KBM-7 (cell line): ENCODE measurements at places on chromosomes 6 and 20.

DNA sequence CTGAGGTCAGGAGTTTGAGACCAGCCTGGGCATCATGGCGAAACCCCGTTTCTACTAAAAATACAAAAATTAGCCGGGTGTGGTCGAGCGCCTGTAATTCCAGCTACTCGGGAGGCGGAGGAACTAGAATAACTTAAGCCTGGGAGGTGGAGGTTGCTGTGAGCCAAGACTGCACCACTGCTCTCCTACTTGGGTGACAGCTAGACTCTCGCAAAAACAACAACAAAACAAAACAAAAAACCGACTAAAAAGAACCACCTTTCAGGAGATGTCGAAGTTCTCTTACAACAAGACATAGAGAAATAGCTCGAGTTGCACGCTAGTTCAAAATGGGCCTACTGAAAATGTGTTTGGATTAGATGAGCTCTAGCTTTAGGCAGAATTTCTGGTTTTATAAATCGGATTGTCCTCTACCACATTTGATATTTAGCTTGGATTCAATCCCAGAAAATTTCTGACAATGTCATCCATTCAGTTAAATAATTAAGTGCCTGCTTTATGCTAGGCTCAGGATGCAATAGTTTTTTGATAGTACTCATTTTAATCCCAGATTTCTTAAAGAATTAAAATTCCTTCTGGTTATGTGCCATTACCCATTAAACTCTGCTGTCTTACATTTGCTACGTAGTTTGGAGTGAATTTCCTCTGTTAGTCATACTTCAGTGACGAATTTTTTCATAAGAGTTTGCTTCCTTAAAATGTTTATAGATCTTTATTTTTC lies 137.5 kb upstream of the SHLD1 start:
- DNase-seq: no peak

DNA sequence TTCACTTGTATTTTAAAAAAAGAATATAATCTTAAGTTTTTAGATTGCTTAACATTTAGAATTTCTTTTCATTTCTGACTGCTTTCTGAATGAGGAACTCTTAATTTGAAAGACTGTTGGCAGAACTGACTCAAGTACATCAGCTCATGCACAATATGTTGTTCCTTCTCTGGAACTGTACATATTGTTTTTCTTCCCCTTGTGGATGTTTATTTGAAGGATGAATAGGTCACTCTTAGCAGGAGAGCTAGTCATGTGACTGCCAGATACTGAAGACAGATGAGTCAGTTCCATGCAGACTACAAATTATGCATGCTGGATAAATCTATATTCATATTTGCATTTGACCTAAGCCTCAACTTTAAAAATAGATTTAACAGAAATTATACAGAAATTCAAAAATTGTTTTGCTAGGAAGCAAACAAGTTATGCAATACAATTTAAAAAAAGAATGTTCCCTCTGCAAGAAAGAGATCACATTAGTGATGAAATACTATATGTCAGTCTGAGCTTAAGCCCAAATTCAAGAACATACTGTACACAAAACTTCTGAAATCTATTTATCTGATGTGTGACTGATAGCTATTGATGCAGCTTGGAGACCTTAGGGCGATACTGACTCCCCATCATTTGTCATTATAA lies 1274.9 kb upstream of the GJE1 start:
- DNase-seq: peak; percentile 32

DNA sequence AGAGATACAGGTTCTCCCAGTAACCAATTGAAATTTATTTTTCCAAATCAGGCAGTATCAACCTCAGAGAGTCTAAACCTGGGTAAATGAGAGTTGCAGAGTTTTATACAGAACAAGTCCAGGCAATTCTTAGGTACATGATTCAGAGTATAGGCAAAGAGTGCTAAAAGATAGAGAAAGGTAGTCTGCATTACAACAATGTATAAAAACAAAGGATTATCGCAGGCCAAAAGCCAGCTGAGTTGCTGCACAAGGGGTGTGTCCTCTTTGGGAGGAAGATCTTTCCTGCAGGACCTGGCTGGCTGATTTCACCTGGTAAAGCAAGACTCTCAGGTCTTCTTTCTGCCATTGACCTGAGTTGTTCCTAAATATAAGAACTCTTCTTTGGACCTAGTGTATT lies 48.9 kb upstream of the ECHDC1 start:
- no peak for DNase-seq

- no peak for DNase-seq
Observed at GRCh38 chr20:24436160-24436559, 33.3 kb upstream of the SYNDIG1 start.

DNA sequence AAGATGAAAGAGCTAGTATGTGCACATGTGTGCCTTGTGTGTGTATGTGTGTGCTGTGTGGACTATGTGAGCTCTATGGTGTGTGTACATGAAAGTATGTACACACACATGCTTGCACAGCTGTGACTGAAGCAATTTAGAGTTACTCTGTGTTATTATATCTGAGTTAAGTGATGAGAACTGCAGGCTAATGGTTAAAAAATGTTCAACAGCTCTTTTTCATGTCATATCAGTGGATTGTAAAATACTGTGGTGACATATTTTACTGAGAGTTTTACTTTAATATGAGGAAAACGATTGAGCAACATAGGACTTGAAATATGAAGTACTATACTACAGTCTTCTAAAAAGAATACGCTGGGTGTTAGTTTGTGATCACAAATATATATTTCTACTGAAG lies 195.7 kb upstream of the KCNK16 start:
- no peak for DNase-seq

- DNase-seq: no peak
Observed at GRCh38 chr6:28659250-28659566, 133.5 kb downstream of the GPX5 start.

DNA sequence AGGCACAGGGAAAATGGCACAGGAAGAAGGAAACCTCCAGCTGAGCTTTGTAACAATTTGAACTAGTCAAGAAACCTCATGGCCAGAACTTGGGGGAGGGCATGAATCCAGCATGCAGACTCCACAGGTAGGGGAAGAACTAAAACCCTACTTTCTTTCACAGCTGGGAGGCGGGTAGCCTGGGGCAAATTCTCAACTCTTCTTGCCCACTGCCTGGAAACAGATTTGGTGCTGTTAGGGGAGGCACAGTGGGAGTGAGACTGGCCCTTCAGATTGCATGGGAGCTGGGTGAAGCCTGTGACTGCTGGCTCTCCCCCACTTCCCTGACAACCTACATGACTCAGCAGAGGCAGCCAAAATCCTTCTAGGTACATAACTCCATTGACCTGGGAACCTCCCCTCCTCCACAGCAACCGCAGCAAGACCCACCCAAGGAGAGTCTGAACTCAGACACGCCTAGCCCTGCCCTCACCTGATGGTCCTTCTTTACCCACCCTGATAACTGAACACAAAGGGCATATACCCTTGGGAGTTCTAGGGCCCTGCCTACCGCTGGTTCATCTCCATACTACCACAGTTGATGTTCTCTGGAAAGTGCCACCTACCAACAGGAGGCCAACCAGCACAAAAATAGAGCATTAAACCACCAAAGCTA lies 37.2 kb upstream of the TRIM27 start:
- DNase-seq: peak; percentile 60

DNA sequence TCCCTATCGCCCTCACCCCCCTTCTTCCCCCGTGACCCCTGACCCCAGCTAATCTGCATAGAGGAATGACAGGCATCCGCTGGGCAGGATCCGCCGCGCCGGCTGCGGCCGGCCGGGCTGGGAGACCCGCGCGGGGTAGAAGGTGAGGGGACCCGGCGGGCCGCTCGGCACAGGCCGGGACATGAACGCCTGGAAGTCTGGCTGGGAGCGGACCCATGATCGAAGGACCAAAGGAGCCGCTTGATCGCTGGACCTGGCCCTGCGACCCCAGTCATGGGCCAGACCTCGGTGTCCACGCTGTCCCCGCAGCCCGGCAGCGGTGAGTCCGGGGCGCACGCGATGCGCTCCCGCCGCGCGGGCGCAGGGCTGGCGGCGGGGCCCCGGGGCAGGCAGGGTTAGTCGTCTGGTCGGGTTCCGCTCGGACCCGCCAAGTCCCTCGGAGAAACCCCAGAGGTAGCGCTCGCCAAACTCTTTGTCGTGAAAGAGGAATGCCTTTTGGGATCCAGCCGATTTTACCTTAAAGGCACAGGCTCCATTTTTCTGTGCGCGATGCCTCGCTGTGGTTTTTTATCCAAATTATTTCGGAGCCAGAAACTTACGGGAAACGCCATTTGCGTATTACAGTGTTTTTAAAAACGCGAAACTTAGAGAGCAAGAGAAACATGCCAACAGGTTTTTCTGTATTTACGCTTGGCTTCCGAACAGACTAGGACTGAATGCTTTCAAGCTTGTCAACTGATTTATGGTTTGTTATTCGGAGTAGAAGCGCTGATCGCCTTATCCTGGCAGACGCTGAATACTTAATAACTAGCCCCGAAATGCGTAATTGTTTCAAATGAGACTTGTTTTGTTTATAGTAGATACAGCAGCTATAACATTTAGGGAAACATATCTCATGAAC lies at the start of gene PHACTR2:
TSS of gene PHACTR2 (plus strand) at position 75 of the 901 bp plus-strand sequence. CDS start at position 274, 199 bp downstream.
- peak; percentile 51 for DNase-seq

GRCh38 chr6:158743033-158743651 lies 76.0 kb downstream of the EZR start:
- DNase-seq: no peak

DNA sequence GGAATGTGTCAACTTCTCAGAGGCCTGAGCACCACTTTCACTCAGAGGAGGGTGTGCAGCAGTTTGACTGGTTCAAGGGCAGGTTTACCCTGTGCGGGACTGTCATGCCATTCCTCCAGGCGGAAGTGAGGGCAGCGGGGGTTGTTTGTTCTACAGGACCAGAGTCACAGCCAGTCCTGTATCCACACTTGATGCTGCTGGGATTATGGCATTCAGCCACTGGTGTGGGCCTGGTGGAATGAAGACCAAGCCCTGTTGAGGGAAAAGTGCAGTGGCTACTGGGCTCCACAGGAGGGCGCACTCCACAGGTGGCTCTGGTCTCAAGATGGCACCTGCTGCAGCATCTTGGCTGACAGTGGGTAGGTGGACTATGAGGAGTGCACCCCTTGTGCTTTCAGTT lies 14.8 kb downstream of the SEMG2 start:
- DNase-seq: no peak

DNA sequence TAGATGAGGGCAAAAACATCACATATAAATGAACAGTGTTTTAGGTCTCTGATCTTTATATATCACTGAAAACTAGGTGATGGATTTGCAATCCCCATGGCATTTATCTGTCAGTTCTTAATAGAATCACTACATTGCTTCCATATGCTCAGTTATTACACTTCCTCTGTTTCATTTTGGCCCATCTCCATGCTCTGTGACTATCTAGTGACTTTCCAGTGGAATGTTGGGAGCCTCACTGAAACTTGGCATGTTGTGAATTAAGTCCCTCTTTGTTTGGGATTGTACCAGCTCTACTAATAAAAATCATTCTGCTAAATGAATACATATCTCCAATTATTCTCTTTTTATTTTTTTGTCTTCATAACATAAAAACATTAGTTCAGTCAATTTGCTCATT lies 226.1 kb upstream of the CEP162 start:
- no peak for DNase-seq

GRCh38 chr6:27205375-27206278 lies 41.9 kb upstream of the PRSS16 start:
- no peak for DNase-seq

GRCh38 chr6:110898111-110898510 lies 23.5 kb downstream of the AMD1 start:
- no peak for DNase-seq

- no peak for DNase-seq
Observed at GRCh38 chr6:109515781-109516409, 32.9 kb upstream of the ZBTB24 start.

GRCh38 chr6:166786704-166787293 lies 159.7 kb upstream of the RPS6KA2 start:
- peak; percentile 69 for DNase-seq

DNA sequence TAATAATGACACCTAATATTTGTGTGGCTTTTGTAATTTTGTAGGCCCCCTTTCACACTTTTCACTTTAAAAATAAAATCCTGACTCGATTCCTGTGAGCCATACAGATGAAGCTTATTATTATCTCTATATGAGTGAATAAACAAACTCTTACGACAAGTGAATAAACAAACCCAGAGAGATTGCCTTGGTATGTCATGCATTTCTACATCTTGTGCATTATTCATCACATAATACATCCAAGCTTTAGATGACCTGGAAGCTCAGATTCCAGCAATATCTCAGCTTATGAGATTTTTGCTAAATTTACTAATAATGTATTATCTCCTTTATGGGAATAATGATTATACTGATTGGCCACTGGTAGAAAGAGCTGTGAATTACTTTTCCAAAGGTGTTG lies 248.2 kb downstream of the TBX18 start:
- DNase-seq: no peak

DNA sequence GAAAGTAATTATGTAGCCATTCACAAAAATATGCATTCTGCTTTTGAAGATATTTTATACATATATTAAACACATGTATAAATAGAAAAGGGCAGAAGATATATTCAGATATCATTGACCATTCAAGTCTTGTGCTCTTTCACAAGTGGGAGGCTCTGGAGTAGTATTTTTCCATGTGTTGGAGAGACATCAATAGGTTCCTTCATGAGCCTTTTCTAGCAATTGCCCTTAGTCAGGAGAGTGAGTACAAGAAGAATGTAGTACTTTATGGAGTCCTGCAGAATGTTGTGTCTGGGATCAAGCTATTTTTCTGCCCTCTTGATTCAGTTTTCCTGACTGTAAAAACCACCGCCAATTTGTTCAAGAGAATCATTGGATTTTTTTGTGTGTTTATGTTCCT lies 117.9 kb downstream of the LRRC1 start:
- DNase-seq: no peak

DNA sequence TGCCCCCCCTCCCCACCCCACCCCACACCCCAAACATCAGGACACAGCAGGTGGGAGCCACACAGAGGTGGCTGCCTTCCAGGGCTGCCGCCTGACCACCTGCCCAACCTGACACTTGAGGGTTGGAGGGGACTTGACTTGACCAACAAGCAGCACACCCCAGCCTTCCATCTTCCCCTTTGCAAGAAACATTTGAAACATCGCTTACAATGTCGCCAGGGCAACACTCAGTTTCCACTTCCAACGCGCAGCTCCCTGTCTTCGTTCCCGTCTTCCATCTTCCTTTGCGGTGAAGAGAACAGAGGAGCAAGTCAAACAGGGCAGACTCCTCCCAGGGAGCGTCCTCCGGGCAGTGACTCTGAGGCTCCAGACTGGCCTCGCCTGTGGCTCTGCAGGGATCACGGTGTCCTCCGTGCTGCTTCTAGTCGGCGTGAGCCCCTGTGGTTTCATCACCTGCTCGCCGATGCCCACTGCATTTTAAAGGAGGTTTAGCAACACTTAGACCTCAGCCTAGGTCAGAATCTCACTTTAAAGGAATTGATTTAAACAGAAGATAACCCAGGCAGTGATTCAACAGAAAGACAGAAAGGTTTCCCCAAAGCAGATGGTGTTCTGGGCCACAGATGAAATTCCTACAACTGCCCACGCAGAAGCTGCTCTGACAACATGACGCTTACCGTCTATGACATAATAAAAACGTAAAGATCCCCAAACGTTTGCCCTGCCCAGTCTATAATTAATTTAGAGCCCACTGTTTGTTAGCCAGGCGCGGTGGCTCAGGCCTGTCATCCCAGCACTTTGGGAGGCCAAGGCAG lies 130.8 kb downstream of the TAF4 start:
- DNase-seq: no peak
